ENCODE measurements at places on chromosomes 2 and 18. TPM values are rescaled to one million over a fixed set of nuclear protein-coding genes. Genes with fewer than 3 reads are reported as not detected.

Gene ALPG
- total RNA-seq: not detected

Gene MOCOS
- total RNA-seq: not detected

Gene HDAC4
- 32.0 TPM for total RNA-seq

Gene RAB27B
- total RNA-seq: 0.52 TPM

Gene TFPI
- not detected for total RNA-seq

Gene MARCHF7
- total RNA-seq: 81.5 TPM

Gene TRAK2
- 10.4 TPM for total RNA-seq
